A549 treated with ZK216348 at 1 μM for 4 hours (cell line): ENCODE measurements at places on chromosomes 3 and 15. TPM values are rescaled to one million over a fixed set of nuclear protein-coding genes. Genes with fewer than 3 reads are reported as not detected.

Gene NPHP3
- 6.0 to 10.3 TPM (median 8.5 TPM) in 5 replicates for total RNA-seq

Gene BTLA
- 0.08 TPM in 1 of 5 replicates, not detected in the others for total RNA-seq

Gene STAC
- total RNA-seq = 2.3 to 3.0 TPM (median 2.7 TPM) in 5 replicates

Gene CACNA1D
- 0.58 to 1.1 TPM (median 0.62 TPM) in 5 replicates for total RNA-seq

Gene INTS14
- total RNA-seq = 42.4 to 44.8 TPM (median 43.8 TPM) in 5 replicates

Gene COL6A5
- not detected in 5 replicates for total RNA-seq

Gene CCDC9B
- 17.9 to 24.7 TPM (median 19.2 TPM) in 5 replicates for total RNA-seq

Gene KBTBD13
- total RNA-seq = not detected in 5 replicates

Gene CCR1
- not detected in 5 replicates for total RNA-seq

Gene ATP8B4
- 0.62 to 1.6 TPM (median 0.91 TPM) in 5 replicates for total RNA-seq
